ENCODE measurements at places on chromosomes 1 and 21. TPM values are rescaled to one million over a fixed set of nuclear protein-coding genes. Genes with fewer than 3 reads are reported as not detected.

ZZZ3 gene
- total RNA-seq = 52.8 TPM

AMY1C gene
- total RNA-seq = not detected

SPRR2D gene
- not detected for total RNA-seq

KRTAP13-2 gene
- not detected for total RNA-seq

NLRP3 gene
- total RNA-seq = 2.0 TPM

DYNLT4 gene
- total RNA-seq = 3.6 TPM

DFFB gene
- 15.4 TPM for total RNA-seq

OLFM3 gene
- not detected for total RNA-seq

STUM gene
- total RNA-seq = not detected

CACNA1S gene
- total RNA-seq = not detected

RRP1 gene
- total RNA-seq = 24.1 TPM

ANKRD35 gene
- 0.17 TPM for total RNA-seq

Measured in CD4-positive, CD25-positive, alpha-beta regulatory T cell (primary cell).